Posterior cingulate gyrus (tissue), 11 donors: ENCODE measurements at places on chromosomes 1 and 21.

- no peak for DNase-seq
These were observed 692.0 kb upstream of the NR5A2 start for GRCh38 chr1:199335496-199335895.

- no peak for DNase-seq
These were observed 30.4 kb downstream of the MORC3 start for GRCh38 chr21:36350282-36350910.

DNA sequence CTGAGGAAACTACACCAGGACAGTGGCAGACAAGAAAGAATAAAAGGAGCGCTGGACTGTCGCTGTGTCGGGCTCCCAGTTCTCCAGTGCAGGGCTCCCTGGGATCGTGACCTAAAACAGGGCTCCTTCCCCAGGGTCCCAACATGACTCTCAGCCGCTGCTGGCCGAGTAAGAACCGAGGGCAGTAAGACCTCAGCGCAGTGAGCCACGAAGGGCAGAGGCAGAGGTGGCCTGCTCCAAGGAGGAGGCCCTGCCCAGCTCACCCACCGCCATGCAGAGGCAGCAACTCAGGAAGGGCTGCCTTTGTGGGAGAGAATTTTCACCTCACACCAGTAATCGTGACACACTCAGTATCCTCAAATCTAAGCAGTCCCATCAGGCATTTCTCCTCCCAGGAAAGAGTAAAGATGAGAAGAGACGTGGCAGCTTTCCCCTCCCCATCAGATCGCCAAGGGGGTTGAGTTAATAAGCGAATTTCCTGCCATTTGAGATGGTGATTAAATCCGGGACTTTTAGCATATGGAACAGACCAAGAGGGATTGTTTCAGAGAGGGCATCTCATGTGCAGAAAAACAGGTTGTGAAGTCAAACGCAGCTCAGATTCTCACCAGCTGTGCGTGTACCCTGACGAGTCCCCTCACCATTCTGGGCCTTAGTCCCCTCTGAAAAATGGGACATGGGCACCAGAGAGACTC, 19.8 kb upstream of the ARTN start:
- no peak for DNase-seq

GRCh38 chr1:62286786-62287224, 32.4 kb downstream of the KANK4 start:
- no peak for DNase-seq

- no peak for DNase-seq
These were observed 499 bp upstream of the TRAF5 start for GRCh38 chr1:211326140-211326527.

GRCh38 chr1:15952317-15953258, 23.3 kb downstream of the ZBTB17 start:
- DNase-seq = no peak

GRCh38 chr21:30426731-30427130, 1.0 kb upstream of the KRTAP13-3 start:
- DNase-seq = no peak

DNA sequence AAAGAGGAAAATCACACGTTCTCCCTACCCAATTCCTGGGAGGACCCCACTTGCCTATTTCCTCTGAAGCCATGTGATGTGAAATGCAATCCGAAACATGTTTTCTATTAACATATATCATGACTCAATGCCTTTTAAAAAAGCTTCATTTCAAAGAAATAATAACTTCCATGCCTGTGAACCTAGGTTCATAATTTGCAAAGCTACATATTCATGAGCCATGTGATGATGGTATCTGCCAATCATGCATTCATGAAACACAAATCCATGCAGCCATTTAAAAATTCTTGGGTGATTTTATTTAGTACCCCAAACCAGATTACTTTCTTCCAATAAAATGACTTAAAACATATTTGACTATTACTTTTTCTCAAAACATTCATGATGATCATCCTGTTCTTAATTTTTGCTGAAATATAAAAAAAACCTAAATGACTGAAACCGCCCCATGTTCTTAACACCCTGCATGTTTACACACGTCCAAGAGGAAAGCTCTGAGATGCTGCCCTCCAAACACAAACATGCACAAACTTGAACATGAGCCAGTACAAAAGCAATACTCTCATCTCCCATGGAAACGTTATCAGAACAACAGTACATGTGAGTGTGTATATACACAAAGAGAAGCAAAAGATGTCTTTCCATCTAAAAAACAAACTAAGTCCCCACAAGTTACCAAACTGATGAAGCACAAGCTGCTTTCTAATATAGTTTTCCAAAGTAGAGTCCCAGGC, 140.1 kb downstream of the TGFBR3 start:
- no peak for DNase-seq

DNA sequence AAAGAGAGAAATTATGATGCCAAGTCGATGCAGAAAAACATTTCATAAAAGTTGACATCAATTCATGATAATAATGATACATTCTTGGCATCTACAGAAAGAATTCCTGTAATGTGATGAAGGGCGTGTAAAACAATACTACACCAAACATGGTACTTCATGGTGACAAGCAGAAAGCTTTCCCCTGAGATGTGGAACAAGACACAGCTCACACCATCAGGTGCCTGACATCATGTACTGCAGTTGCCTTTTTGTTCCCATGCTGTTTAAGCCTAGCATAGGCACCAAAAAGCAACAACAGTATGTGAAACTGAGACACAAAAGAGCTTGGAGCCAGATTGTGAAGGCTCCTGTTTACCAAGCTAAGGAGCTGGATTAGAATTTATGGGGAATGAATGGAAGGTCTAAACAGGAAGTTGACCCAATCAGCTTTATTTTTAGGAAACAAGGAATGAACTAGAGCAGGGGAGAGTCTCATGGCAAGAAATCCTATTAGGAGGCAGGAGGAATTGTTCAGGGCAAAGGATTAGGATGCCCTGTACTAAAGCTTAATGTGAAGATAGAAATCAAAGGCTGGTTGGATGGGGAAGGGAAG, 67.2 kb downstream of the SYDE2 start:
- no peak for DNase-seq

DNA sequence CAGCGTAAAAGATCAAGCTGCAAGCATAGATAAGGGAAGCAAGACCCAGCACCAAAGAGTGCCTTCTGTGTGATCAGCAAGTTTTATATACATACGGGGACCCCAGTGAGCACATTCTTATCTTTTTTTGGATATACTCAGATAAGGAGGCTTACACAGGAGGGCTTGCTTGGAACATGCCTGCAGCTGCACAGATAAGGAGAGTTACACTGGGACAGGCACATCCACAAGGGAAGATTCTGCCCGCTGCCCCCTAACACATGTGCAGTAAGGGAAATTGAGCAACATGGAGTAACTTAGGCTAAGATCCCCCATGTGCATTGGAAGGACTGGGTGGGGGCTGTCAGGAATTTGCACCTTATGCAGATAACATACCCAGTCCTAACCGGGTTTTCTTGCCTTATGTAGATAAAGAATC, 1334.8 kb downstream of the MRPL39 start:
- DNase-seq = no peak

- no peak for DNase-seq
These were observed 57.1 kb downstream of the FAAP20 start for GRCh38 chr1:2137257-2138121.

GRCh38 chr1:162671664-162672410, 39.6 kb downstream of the DDR2 start:
- no peak for DNase-seq

GRCh38 chr1:34617321-34618118, 137.3 kb upstream of the GJB5 start:
- no peak for DNase-seq

GRCh38 chr1:94416901-94417727, 1.1 kb upstream of the ABCD3 start:
- peak; percentile 41 for DNase-seq

- peak; percentile 57 for DNase-seq
These were observed 40.7 kb upstream of the TRAPPC10 start for GRCh38 chr21:43971201-43971991.
